ENCODE measurements at places on chromosomes 7 and 10.

GRCh38 chr7:117072620-117073118 lies 119.4 kb downstream of the ST7 start:
- DNase-seq = no peak

DNA sequence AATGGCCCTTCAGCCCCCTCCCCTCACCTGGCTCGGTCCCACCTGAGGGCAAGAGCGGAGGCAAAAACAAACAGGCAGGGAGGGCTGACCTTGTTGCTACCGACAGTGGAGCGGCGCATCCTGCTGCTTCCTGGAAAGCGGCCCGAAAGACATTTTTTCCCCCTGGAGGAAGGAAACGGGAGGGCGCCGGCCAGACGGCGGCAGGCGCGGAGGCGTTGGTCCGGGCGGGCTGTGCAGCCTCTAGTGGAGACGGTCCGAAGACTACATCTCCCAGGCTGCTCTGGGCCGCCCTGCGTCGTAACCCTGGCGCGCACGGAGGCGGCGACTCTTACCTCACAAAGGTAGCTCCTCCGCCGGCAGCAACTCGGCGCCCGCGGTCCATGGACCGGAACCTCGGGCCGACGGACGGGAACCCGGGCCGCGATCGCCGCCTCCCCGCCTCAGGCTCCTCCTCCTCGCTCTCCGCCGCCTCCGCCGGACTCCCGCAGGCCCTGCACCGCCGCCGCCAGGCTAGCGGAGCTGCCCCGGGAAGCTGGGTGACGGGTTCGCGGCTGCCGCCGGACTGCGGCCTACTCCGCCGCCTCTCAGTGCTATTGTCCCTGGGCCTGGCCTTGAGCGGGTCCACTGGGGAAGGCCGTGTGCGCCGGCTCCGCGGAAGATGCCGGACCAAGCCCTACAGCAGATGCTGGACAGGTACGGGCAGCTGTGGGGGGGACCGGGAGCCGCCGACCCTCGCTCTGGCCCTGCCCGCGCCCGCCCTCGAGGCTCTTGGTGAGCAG lies at the start of the genes CPEB3 and MARCHF5:
Gene CPEB3 (minus strand): TSS at position 242 of the 779 bp plus-strand sequence. CDS start 50,728 bp downstream, outside the sequence.
Gene MARCHF5 (plus strand): TSS at position 331 of the 779 bp plus-strand sequence. CDS start 328 bp downstream, at position 659.
- peak; percentile 92 for DNase-seq

DNA sequence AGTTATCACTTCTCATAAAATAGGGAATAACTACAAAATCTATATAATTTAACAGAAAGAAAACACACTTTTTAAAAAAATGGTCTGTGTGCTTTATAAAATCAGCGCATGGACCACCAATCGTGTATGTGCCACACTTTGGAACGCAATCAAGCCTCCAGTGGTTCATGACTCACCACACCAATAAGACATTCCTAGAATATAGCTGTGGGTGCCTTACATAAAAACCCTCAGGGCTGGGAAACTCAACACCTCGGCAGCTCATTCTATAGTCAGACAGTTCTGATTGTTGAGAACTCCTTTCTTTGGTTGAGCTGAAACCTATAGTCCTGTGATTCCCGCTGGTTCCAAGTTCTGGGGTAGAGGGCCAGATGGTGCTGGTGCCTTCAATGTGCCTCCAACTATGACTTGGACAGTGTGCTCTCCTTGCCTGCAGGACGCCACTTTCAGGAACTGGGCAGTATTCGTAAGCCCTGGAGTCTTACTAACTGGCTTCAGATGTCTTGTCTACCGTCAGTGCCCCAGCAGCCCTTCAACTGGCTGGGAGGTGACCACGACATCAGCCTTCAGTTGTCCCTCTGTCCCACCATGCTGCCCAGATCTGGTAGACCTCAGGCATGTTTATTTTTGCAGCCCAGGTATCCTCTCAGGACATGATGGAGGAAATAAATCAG lies 135.7 kb upstream of the GDF10 start:
- DNase-seq = peak; percentile 69

DNA sequence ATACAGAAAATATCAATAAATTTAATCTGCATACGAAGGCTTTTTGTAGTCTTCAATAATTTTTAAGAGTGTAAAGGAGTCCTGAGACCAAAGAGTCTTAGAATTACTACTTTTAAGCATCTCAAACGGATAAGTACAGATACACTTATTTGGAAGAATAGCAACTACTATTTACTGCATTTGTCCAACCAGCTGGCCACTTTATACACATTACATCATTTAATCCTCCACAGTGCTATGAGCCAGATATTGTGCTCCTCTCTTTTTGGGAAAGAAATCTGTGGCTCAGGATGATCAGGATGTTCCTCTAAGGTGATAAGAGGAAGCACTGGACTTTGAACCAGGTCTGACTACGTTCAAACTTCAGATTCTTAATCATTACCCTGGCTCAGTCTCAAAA lies 588.6 kb upstream of the LRRTM3 start:
- DNase-seq = no peak

DNA sequence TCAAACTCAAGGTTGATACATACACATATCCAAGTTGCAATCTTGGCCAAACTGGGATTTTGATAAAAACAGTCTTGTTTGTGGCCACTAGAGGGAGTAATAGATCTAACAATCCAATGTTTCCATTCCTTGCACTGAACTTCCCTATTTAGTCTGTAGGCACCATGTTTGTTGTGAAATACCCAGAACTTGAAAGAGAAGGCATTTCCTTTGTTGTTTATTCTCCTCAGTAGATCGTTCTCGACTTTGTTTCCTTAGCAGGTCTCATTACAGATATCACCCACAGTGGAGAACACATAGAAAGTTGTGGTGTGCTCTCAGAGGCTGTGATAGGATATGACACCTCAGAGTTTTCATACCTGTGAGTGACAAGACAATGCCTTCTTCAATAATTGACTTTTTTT lies 70.3 kb upstream of the MXI1 start:
- peak; percentile 42 for DNase-seq

DNA sequence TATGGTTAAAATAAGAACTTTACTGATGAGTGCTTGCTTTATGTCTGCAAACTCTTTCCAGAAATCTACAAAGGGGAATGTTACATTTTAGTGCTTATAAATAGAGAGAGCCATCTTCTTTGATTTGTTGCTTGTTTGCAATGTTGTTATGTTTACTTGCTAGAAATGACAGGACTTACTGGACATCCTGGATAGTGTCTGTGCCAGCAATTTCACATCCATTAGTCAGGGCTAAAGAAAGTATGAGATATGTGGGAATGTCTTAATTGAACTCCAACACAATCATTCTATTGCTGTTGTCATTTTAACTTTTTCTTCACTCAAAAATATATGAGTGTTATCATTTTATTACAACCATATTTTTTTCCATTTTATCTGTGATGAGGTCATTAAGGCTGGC lies 453.2 kb downstream of the TNS3 start:
- DNase-seq = no peak

- DNase-seq = no peak
Measured at GRCh38 chr7:24365606-24366005, 81.6 kb downstream of the NPY start.

GRCh38 chr10:34373211-34373610 lies 441.9 kb downstream of the PARD3 start:
- DNase-seq = no peak

DNA sequence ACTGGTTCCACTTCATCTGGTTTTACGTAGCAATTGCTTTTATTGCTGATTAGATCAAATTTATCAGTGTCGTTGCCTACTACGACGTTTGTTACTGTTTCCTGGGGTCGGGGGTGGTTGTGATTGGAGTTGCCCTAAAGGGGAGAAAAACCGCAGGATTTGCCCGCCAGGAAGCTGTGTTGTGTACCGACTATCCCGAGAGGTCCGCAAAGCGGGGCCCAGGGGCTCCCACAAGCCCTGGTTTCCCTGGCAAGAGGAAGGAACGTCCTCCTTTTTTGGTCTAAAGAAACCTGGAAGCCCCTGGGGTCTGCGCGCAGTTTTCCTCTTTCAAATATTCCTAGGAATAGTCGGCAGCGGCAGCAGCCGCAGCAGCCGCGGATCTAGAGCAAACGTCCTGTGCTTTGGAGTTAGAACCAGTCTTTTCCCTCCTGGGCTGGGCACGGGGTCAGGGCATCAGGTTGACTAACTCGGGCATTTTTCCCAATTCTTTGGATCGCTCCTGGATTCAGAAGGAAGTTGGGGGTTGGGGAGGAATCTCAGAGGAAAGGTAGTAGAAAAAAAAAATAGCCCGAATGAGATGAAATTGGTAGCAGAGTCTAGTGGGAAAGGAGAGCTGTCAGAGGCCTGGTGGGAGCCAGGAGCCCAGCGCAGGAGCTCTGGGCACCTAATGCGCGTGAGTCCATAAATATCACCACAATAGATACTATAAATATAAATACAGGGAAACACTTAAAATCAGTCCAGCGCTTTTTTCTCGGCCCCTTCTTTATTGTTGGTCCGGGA lies 4.6 kb downstream of the VAX1 start:
- no peak for DNase-seq

DNA sequence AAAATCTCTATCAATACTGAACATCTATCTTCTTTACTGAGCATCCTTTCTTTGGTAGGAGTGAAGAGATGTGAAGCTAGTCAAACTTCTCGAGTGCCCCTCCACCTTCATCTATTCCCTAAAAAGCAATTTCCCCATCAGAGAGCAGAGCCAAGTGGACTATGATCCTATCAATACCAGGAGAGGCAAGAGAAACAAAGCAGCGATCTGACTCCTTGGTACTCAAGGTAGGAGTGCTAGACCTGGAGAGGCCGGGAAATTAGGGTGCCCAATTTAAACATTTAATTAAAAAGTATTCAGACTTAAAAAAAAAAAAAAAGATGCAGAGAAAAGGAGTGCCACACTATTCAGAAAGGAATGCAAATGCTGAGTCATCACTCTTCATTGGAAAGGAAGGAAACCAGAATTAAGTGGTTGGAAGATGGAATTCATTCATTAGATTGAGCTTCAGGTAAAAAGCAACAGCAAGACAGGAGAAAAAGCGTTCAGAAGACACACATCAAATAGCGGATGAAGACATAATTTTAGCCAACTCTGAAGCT lies 1.6 kb downstream of the TIAL1 start:
- DNase-seq = peak; percentile 23

DNA sequence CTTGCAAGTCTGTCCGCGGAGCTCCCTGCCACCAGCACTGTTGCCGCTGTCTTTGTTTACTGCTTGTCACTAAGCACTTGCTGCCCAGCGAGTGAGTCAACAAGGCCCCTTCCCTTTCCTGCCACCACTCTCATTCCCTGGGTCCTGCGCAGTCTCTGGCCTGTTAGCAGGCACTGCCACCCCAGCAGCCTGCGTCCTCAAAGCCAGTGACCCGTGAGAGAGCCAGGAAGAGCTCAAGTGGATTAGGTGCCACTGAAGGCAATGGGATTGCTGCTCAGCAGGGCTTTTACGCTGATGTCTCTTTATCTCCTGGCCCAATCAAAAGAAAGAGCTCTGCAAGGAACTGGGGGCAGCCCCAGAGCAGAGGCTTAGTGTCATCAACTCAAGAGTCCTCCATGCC lies at the start of gene FRMPD2:
Gene FRMPD2 (minus strand): TSS at position 61 of the 400 bp plus-strand sequence. CDS start 129 bp downstream, outside the sequence.
- no peak for DNase-seq

DNA sequence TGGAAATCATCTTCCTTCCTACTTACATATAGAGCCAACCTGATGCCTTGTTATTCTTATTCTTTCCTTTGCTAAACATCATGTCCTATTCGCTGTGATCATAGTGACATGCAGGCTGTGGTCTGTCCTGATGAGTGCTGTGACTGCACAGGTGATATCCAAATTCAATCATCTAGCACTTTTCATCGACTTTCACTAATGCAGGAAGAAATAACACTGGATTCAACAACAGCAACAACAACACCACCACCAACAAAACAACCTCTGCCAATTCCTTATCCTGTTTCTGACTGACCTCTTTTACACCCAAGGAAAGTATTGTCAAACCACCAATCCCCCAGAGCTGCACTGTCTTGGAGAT lies 203.2 kb upstream of the PHYHIPL start:
- DNase-seq = no peak

DNA sequence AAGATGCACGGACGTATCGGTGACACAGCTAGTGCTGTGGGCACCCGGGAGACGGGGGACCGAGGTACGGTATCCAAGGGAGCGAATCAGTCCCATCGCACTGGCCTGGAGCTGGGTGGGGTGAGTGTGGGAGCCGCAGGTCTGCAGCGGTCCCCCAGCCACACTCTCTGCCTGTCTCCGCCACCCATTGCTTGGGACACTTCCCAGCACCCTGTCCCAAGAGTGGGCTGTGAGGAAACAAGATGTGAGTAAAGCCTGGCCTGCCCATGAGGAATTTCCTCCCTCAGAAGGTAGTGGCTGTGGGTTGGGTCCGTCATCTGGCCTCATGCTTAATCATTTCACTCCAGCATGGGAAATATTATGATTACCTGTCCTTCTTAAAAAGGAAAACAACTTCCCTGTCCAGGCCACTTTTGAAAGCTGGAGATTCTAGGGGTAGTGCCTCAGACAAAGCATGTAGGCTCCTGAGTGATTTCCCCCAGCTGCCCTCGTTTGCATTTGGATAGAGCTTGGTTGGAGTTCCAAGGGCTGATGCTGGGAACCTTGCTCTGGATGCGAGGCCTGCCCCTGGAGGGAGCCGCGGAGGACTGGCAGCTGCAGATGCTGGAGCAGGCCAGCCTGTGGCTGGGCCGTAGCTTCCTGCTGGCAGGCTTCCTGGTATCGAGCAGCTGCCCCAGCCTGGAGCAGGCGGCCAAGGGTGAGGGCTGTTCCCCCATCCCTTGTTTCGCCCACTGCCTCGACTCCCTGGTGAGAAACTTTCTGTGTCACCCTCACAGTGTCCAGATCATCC lies 6.2 kb upstream of the ACTR3C start:
- no peak for DNase-seq

Data from amniotic stem cell (primary cell).